ENCODE measurements at places on chromosomes 6 and 20. TPM values are rescaled to one million over a fixed set of nuclear protein-coding genes. Genes with fewer than 3 reads are reported as not detected.

Gene FOXS1
- 0.20 TPM for total RNA-seq

Gene GTSF1L
- not detected for total RNA-seq

Gene GNRH2
- not detected for total RNA-seq

DNA sequence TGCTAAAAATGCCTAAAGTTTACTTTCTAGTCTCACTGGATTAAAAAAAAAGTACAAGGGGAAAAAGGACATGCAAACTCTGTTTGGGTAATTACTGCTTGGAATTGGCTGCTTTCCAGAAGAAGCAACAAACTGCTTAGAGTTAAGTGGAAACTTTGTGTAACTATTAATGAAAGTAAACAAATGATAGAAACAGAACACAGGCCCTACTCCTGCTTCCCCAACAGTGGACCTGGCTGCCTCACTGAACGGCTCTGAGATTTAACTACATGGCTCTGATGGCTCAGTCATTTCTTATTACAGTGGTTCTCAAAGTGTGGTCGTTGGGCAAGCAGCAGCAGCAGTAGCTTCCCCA lies 108.5 kb downstream of the MAN1A1 start:
- no peak for DNase-seq

All from colonic mucosa (tissue), 4 donors.